NCI-H2029 (cell line): ENCODE measurements at places on chromosomes 12 and 14.
A peak's percentile ranks its signal among the peaks of the same experiment; 100 is the strongest.

- no peak for DNase-seq
Measured at GRCh38 chr12:94245631-94246383, 97.4 kb downstream of the PLXNC1 start.

DNA sequence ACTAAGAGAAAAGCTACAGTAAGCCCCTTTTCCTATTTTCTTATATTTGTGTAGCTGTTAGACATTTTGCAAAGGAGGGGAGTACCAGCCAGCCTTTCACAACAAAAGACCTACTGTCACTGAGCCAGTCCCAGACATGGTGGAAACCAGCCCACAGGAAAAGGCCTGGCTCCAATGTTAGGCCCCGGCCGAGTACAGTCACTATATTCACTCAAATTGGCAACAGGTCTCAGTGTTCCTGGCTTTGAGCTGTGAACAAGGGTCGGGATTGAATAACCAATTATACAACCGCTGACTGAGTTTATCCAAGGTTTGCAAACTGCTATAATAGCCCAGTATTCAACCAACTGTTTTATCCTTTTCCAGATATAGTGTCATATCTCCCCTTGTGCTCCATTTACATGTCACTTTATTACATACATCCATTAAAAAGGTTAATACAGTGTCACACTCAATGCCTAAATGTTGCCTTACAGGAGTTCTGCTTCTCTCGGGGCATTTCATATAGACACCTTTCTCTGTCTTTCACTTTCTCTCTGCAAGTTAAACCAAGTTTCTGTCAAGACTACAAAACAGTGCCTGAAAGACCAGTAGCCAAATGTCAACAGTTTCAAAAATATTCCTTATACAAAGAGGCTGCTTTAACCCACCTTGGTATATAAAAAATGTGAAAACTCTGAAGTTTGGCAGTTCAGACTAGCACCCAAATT lies 178.1 kb downstream of the SOX5 start:
- DNase-seq: peak; percentile 13

DNA sequence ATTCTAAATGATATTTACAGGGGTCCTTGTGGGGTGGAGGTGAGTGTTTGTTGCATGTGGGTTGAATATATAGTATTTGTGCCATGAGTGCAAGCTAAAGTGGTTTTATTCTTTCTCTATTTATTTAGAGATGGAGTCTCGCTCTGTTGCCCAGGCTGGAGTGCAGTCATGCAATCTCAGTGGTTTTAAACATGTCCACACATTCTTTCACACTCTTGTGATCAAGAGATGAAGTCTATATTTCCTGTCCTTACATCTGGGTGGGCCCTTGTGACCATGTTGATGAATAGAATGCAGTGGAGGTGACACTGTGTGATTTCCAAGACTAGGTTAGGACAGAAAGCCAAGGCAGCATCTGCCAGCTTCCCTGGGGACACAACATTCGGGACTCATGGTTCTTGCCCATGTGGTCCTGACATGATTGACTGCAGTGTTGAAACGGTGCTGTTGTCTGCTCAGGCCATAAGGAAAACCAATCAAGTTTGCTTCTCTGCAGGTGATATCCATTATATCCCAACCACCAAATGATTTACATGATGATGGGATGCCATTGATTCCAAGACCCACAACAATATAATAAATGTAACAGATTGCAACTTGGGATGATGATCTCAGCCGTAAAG lies 172.6 kb downstream of the SUDS3 start:
- DNase-seq: no peak

- DNase-seq: peak; percentile 19
Measured at GRCh38 chr12:68451261-68452077, 119.3 kb upstream of the MDM1 start.

GRCh38 chr12:59626382-59626781 lies 30.6 kb downstream of the SLC16A7 start:
- DNase-seq: no peak

DNA sequence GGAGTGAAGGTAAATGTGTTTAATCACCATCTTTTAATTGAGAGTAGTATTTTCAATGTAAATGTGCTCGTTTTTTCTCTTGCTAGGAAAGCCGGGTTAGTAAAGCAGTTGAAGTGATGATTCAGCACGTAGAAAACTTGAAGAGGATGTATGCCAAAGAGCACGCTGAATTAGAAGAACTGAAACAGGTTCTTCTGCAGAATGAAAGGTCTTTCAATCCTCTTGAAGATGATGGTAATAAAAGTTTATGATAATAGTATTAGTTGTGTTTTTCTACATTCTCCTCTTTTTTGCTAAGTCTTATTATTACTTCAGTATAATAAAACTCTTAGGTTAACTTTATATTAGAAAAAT lies 93.9 kb downstream of the DNAI7 start:
- no peak for DNase-seq

DNA sequence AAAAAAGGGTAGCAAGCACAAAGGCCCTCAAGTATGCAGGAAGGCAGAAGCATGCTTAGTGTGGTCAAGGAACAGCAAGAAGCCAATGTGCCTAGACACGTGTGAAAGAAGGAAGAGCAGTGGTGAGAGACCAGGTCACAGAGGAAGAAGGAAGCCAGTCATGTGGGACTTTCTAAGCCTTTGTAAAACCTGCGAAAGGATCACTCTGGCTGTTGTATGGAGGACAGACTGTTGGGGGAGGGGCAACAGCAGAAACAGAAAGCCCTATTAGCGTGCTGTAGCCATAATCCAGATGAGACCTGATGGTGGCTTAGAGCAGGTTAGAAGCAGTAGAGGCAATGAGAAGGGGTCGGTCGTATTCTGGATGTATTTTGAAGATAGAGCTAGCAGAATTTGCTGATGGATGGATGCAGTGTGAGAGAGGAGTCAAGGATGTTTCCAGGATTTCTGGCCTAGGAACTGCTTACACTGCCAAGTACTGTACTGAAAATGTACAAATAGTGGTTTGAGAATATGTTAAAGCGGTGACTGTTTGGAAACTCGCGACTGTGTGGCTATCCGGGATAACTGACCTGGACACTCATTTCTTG lies 5.7 kb upstream of the MLF2 start:
- DNase-seq: no peak

GRCh38 chr14:97838986-97839385 lies 1041.8 kb downstream of the VRK1 start:
- no peak for DNase-seq

DNA sequence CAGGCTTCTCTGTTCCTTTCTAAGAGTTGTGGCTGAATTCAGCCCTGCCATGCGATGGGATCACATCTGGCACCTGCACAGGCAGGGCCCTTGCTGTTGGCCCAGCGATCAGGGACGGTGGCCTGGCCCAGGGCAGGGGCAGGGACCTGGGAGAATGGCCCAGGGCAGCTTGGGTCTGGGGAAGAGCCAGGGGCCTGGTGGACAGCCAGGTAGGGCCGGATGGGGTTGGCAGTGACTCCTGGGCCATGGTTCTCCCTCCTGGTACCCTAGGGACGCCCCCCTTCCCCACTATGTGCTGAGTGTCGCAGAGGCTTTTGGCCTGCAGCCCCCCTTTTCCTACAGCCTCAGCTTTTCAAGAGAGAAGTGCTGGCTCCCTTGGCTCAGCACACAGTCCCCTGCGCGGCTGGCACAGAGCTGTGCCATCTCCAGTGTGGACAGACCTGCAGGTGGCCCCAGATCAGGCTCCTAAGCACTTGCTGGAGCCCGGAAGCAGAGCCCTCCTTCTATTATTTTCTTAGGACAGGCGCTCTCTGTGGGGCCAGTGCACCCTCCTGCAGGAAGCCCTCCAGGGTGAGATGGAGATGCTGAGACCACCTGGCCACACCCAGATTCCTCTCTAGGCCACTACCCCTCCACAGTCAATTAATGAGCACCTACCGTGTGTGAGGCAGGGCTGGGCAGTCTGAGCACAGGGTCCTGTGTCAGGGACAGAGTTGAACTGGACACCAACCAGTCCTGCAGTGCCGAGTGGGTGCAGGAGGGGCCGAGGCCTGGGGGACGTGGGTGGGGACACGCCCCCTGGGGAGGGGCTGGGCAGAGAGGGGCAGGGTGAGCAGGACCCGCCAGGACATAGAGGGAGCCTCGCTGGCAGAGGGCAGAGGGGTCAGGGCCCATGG lies 267.6 kb downstream of the ADGRD1 start:
- DNase-seq: no peak

GRCh38 chr12:25126746-25127145 lies 68.2 kb downstream of the DNAI7 start:
- no peak for DNase-seq

GRCh38 chr12:112340230-112340629 lies 42.0 kb downstream of the HECTD4 start:
- no peak for DNase-seq

- no peak for DNase-seq
Measured at GRCh38 chr14:44609201-44609600, 102.1 kb upstream of the FSCB start.

DNA sequence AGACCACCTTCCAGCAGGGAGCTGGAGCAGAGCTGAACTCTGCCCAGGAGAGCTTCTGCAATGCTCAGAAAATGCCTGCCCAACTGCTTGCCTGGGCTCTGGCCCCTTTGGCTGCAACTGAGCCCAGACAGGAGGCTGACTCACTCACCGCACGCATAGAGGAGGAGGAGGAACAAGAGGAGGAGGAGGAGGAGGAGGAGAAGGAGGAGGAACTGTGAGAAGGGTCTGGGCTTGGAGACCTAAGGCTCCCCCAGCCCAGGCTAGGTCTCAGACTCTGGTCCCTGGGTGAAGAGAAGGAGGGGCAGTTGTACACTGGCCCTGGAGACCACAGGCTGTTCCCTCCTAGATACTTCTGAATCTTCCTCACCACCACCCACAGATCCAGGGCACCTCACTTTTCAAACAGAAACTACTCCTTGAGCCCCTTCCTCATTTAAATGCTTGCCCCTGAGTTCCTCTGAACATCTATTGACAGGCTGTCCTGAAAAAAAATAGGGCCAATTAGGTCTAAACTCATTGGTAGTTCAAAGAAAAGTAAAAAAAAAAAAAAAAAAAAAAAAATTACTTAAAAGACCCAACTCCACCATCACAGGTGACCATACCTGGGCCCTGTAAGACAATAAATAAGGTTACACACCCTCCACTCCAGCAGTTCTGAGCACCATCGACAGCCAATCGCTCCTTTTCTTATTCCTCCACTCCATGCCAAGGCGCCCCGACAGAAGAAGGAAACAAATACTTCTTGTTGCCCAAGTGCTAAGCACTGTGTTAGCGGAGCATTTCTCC lies 674 bp downstream of the VDR start:
- no peak for DNase-seq

GRCh38 chr14:100289916-100290606 lies 16.2 kb downstream of the SLC25A29 start:
- DNase-seq: no peak

- DNase-seq: peak; percentile 63
Measured at GRCh38 chr12:88958153-88958552, 377.9 kb upstream of the KITLG start.

GRCh38 chr12:75954041-75954440 lies 77.5 kb downstream of the PHLDA1 start:
- no peak for DNase-seq

DNA sequence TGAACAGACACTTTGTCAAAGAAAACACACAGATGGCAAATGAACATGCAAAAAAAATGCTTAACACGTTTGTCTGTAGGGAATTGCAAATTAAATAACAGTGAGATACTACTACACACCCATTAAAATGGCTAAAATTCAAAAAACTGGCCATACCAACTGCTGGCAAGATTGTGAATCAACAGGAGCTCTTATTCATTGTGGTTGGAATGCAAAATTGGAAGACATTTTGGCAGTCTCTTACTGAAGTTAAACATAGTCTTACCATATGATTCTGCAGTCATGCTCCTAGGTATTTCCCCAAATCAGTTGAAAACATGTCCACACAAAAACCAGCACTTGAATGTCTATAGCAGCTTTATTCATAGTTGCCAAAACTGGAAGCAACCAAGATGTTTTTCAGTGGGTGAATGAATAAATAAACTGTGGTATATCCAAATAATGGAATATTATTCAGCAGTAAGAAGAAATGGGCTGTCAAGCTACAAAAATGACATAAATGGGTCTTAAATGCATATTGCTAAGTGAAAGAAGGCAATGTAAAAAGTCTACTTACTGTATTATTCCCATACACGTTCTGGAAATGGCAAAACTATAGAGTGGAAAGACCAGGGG lies 91.4 kb downstream of the PLEKHA5 start:
- DNase-seq: no peak

GRCh38 chr14:65072256-65072655 lies 30.1 kb downstream of the MAX start:
- DNase-seq: no peak

DNA sequence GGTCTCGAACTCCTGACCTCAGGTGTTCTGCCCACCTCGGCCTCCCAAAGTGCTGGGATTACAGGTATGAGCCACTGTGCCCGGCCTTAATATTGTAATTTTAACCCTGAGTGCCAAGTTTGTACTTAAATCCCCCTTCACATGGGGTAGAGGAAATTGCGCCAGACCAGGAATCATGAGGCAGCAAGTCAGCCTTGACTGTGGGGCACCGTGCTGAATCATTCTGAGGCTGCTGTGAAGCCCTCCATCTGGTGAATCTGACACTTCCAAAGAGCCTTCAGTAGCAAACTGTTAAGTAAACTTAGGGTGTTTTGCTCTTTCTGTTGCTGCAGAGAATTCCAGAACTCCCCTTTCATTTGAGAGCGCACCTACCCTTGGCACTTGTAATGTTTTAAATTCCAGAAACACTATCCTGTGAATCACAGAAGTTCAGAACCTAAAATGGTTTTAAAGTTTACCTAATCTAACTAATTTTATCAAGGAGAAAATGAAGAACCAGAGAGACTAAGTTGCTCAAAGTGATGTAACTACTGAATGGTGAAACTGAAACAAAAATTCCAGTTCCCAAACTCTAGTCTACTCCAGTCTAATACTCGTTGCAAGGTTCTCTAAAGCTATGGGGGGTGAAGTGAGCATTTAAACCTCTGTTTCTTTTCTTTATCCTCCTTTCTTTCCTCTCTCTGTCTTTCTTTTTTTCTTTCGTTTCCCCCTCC lies 7.5 kb downstream of the HEBP1 start:
- no peak for DNase-seq

DNA sequence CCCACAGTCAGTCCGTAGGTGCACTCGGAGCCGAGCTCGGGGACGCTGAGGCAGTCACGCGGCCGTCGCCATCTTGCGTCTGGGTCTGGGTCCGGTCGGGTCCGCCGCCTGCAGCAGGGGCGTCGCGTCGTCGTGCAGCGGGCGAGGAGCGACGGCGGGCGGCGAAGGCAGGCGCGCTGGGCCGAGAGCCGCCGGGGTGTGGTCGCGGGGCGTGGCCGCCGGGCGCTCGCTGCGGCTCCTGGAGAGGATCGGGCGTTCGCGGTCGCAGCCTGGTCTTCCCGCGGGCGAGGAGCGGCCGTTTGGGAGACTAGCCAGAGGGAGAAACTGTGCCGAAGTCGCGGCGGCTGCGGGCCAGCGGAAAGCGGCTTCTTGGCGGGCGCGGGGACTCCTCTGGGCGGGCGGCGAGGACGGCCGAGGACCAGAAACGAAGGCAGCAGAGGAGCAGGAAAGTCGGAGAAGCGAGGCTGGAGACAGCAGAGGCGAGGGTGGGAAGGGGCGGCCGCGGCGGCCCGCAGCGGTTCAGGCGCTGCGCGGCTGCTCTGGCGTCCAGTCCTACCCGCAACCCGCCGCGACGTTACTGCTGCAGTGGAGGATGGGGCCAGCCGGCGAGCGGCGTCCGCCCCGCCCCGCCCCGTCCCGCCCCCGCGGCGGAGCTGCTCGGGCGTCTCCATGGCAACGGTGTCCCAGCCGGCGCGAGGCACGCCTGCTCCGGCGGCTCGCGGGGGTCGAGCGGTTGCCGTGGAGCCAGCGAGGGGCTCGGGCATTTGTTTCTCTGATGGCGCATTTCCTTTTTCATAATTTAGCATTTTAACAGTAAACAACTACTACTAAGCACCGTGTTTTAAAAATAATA lies at the start of gene PNMA1:
Gene PNMA1 (minus strand): TSS at position 582 of the 853 bp plus-strand sequence. CDS start 745 bp downstream, outside the sequence.
- peak; percentile 7 for DNase-seq
